KBM-7 (cell line): ENCODE measurements at places on chromosomes 2 and 18.

DNA sequence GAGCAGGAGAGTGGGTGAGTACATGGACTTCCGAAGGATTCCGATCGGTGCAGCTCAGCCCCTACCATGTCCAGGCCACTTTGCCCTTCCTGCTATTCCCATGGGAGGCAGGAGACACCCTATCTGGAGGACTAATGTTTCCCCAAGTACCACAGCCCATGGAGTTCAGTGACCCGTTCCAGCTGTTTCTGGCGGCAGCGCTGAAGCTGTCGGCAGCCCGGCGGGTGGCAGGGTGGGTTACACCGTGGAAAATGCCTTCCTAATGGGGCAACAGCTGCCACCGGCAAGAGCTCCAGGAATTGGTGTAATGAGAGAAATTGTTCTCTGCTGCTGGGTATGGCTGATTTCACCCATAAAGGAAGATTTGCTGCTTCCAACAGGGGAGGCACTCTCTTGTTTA is 98.3 kb downstream of the MYCN start:
- DNase-seq = no peak

DNA sequence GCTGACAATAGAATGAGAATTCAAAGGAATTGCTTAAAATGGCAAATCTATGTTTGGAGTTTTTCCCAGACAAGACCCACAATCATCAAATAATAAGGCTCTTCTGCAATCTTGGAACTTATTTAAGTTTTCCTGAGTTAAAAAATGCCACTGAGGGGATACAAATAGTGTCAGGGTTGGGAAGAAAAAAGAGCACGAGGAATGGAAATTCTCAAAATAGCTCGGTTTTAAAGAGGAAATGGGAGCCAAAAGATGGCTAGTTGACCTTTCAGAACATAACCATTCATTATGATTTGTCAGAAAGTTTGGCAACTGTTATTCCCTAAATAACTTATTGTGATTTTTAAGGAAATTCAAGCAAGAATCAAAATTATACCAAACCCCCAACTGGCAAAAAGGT is 127.7 kb downstream of the RAPGEF4 start:
- no peak for DNase-seq

- DNase-seq = no peak
These were observed 150.6 kb downstream of the MCFD2 start for GRCh38 chr2:46765045-46765444.

- DNase-seq = no peak
These were observed 589.6 kb upstream of the FAM98A start for GRCh38 chr2:34188464-34189303.

DNA sequence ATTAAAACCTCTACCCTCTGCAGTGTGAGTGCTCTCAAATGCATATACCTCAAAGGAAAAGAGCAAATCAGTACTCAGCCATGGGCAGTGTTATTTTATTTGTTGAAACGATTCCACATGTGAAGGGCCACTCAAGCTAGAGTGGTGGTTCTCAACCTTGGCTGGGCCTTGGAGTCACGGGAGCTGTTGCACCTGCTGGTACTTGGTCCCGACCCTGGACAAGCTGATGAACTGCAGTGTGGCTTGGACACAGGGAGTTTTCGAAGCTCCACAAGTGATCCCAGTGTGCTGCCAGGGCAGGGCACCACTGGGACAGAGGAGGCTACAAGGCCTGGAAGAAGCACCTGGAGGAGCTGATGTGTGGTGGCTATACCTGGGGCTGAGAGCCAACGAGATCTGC is 19.7 kb downstream of the GNLY start:
- DNase-seq = no peak

DNA sequence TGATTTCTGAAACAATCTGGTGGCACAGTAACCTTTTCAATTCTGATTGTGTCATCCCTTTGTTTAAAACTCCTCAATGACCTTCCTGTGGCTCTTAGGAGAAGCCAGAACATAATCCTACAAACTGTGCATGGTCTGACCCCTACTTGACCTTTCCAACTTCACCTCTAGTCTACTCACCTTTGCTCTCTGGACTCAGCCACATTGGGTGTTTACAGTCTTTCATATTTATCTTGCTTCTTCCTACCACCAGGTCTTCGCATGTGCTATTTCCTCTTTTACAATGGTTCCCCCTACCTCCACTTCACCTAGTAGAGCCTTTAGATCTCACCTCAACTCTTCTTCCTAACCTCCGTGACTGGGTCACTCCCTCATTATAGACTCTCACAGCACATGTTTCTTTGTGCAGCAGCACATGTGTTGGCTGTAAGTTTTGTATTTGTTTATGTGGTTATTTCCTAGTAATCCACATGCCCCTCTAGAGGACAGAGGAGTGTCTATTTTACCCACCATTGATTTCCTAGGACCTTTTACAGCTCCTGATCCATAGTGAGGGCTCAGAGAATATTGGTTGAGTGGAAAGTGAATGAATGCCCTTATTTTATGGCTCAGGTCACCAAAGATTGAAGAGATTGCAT is 320.8 kb upstream of the MEIS1 start:
- no peak for DNase-seq

DNA sequence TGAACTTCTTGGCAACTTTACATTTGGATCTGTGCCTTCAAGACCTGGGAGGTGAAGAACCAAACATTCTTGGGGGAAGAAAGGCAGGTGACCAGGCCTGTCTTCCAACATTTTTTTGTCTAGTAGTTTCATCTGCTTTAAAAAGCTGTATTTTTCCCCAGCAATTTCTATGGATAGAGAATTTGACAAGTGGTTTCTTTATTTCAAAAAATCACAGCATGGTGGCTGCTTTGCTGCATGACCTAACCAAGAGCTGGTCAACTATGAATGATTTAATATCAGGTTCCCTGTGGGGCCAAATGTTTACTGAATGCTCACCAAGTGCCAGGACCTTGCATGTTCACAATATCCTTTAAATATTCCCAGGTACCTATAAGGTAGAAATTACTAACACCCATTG is 19.1 kb downstream of the LRP2 start:
- DNase-seq = no peak

- peak; percentile 42 for DNase-seq
These were observed 138.8 kb downstream of the MCFD2 start for GRCh38 chr2:46776687-46777327.

GRCh38 chr2:240785424-240786335 is 34.3 kb downstream of the KIF1A start:
- no peak for DNase-seq

DNA sequence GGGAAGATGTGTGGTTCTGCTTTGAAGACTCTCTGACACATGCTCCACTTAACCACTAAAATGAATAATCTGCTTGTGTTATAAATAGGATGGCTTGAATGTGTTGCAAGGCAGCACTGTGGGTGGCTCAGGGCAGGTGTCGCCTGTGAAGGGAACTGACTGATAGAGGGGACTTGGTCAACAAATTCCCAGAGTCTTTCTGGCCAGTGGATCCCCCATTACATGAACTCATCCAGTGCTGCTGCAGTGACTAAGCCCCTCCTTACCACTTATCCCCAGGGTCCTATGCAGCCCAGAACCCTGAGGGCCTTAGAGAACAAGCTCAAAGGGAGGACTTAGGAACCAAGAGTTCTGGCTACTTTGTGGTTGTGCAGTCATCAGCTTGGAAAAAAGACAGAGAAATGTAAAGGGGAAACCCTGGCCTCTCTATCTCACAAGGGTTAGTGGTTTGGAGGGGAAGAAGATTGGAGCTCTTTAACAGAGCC is 226.2 kb upstream of the TNP1 start:
- DNase-seq = no peak

DNA sequence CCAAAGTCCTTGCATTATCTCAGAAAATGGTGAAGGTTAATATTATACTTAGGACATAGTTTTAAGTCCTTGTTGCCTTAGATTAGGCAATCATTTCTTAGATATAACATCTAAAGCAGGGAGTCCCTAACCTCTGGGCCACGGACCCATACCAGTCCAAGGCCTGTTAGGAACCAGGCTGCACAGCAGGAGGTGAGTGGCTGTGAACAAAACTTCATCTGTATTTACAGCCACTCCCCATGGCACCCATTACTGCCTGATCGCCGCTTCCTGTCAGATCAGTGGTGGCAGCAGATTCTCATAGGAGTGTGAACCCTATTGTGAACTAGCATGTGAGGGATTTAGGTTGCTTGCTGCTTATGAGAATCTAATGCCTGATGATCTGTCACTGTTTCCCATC is 86.5 kb upstream of the MYO3B start:
- DNase-seq = no peak

DNA sequence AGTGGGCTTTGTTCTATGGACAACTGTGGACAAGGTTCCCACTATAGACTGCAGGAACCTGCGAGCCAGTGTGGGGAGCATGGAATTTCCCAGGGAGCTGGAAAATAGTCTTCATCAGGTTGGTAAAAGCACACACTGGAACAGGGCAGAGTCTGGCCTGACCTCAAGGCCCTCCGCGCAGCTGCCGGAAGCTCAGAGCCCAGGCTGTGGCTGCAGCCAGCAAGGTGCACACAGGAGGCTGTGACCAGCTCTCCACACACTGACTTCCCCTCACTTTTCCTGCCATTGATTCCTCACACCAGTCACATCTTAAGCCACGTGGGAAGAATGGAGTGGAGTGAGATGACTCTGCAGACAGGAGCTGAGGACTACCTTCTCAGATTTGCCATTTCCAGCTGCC is 19.1 kb downstream of the MAL start:
- no peak for DNase-seq

GRCh38 chr18:59428018-59428417 is 69.0 kb upstream of the LMAN1 start:
- no peak for DNase-seq

- no peak for DNase-seq
These were observed 15.0 kb upstream of the CTDP1 start for GRCh38 chr18:79664525-79665125.
